ENCODE measurements at places on chromosomes 1 and 21.

DNA sequence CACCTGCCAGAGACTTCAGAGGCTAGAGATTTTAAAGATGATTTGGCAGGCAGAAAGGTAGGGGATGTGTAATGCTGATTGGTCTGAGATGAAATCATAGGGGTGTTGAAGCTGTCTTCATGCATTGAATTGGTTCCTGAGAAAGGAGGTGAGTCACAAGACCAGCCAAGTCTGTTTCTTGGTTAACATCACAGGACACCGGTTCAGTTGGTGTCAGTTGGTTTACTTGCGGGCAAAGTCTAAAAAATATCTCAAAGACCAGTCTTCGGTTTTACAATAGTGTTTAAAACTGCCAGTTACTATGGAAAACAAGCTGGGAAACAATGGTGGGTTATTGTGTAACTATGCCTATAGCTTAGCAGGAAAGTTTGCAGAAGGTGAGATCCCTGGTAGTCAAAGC, 305.9 kb downstream of the BARHL2 start:
- no peak for DNase-seq

DNA sequence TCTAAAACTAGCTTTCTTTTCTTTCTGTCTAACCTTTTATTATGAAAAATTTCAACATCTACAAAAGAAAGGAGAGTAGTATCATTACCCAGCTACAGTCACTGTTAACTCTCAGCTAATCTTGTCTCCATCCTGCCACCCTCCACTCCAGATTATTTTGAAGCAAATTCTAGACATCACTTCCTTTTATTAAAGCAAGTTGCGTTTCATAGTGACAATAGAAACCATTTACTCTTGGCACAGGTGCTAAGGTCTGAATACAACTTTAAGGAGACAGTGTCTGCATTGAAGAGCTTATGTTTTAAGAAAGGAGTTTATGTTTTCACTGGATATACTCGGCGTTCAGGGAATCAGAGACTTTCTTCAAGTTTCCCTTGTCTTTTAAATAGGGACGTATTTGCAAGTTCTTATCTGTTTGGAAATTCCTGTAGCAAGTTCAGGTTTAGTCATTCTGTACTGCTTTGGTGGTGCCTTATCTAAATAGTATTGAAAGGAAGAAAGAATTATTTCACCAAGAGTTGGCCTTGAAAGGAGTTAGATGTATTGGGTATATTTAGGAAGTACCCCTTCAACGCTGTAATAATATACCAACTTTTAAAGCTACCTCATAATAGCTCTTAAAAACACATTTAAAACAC, 42.7 kb downstream of the ITSN1 start:
- DNase-seq: no peak

DNA sequence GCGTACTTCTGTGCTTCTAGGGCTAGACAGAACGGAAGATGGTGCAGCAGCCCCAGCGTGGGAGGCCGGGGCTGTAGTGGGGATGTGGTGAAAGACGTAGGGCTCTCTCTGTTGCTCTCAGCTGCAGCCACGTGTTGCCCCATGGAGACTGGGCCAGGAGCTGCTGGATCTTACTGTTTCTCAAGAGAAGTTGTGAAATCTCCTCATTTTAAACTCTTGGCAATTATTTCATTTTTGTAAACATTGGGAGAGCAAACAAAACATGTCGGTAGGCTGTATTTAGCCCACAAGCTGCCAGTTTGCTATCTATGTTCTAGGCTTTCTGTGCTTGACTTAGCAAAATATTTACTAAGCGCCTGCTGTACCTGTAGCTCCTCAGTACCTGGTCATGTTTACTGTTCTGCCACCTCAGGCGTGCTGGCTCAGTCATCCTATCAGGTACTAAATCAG, 15.9 kb upstream of the ELOA start:
- DNase-seq: no peak

DNA sequence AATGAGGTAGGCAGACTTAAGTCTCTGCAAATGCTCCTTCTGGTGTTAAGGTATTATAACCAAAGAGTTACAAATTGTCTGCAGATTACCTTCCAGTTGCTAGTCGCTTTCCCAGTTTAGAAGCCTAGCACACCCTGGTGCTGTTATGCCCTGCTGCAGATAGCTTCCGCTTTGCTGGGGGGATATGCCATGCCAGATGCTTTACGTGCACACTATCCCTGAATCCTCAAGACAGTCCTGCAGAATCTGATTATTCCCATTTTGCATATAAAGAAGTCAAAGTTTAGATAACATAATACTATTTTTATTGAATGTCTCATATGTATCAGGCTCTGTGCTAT, 166.5 kb downstream of the DHRS3 start:
- no peak for DNase-seq

DNA sequence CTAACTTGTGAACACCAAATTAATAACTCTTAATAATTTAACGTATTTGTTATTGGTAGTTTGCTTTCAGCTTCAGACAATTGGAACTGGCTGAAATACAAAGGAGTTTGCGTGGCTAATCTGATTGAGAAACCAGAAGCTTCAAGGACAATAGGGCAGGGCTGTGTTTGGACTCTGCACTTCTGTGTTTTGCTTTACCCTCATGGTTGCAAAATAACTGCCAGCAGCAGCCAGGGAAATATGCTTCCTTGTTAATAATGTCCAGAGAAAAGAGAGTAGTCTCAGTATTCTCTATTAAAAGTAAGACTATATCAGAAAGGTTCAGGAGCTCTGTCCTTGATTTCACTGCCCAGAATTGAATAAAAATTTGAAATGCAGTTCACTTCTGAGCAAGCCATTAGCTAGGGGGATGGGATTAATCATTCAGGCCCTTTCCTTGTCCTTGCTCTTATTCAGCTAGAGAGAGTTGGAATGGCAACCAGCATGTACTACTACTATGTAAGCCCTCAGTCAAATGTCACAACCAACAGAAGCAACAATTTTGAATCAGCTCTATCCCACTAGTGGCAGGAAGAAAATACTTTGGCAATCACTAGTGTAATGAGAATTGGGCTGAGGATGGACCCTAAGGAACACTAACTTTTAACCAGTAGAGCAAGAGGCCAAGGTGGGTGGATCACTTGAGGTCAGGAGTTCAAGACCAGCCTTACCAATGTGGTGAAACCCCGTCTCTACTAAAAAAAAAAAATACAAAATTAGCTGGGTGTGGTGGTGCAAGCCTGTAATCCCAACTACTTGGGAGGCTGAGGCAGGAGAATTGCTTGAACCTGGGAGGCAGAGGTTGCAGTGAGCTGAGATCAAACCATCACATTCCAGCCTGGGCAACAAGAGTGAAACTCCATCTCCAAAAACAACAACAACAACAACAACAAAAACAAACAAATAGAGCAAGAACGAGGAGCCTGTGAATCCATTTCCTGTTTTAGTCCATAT, 76.8 kb downstream of the POU2F1 start:
- DNase-seq: no peak

- DNase-seq: no peak
These were observed 32.8 kb upstream of the MAN1C1 start for GRCh38 chr1:25583519-25584370.

GRCh38 chr1:64839261-64839660, 94.4 kb downstream of the RAVER2 start:
- no peak for DNase-seq

DNA sequence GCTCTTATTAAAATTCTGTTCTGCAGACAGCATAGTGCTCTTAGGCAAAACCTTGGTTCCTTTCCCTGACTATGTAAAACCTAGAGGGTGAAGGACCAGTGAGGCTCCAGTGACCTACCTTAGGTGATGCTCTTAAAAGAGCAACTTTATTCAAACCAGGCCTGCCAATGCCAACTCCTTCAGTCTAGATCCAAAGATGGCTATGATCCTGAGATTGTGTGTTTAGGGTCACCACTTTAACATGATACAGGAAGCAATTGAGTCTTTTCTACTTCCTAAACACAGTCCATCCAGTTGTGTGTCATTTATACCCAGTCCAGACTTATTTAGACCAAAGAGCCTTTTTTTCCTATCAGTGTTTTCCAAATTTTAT, 10.8 kb downstream of the MCL1 start:
- DNase-seq: peak; percentile 55

DNA sequence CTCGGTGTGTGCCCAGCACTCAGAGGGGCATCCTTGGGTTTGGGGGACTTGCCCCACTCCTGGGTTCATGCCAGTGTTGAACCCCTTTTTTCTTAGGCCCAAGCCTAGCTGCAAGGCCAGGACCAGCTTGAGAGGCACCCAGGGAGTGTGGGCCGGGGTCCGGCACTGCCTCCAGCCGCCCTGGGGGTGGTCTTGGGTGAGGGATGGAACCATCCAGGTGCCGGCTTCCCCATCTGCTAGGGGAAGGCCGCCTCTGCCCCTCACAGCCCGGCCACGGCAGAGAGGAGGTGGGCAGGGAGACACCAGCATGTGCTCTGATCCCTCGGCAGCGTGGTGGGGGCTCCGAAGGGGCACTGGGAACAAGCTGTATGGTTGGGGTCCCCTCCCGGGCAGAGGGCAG, 50.2 kb upstream of the ARHGEF16 start:
- no peak for DNase-seq

DNA sequence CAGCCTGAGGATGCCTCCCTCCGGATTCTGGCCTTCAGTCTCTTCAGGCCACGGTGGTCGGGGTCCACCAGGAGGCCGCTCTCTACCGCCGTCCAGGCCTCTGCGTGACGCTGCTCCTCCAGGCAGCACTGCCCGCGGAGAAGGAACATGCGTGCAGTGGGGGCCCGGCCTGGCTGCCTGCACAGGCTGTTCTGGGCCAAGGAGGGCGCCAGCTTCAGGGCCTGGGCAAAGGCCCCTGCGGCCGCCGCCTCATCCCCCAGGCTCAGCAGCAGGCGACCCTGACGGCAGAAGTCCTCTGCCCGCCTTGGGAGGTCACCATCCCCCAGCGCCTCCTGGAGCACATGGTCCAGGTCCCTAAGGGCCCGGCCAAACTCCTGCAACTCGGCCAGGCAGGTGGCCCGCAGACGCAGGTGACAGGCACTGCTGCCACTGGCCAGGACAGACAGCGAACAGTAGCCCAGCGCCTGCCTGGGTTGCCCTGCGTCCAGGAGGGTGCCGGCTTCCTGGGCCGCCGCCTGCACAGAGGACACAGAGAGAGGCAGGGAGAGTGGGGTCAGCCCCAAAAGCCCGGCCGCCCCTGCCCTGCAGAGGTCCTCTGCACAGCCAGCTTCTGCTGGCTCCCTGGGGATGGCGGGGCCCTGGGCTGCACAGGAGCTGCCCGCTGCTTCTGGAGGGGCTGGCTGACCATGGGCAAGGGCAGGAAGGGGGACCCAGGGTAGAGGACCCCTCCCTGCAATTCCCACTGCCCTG, 8.7 kb upstream of the MMEL1 start:
- no peak for DNase-seq

GRCh38 chr1:56644064-56644918, 823 bp upstream of the PRKAA2 start:
- no peak for DNase-seq

DNA sequence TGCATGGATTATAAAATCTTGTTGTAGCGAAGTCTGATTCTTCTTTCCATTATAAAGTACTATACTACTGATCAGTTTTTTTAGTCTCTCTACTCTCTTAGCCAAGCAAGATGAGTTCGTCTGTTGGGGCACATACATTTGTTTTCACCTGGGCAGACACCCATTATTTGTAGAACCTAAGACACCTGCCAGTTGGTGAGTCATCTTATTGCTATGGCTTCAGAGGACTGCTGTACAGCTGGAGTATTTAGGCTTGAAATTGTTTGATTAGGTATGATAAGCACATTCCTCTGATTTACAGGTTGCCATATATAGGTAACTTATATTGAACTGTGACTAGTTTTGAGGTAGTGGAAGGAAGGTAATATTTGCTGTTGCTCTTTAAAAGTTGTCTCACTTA, 17.2 kb downstream of the RBM15 start:
- DNase-seq: no peak

- DNase-seq: no peak
These were observed at the start of gene CFH for GRCh38 chr1:196651637-196652215. Gene CFH (plus strand): TSS chr1:196652043. CDS start chr1:196652118, 75 bp downstream.

- DNase-seq: no peak
These were observed 4.7 kb downstream of the ZNF326 start for GRCh38 chr1:89999628-90000027.

- peak; percentile 42 for DNase-seq
These were observed 16.6 kb upstream of the ZSCAN20 start for GRCh38 chr1:33455539-33456501.

DNA sequence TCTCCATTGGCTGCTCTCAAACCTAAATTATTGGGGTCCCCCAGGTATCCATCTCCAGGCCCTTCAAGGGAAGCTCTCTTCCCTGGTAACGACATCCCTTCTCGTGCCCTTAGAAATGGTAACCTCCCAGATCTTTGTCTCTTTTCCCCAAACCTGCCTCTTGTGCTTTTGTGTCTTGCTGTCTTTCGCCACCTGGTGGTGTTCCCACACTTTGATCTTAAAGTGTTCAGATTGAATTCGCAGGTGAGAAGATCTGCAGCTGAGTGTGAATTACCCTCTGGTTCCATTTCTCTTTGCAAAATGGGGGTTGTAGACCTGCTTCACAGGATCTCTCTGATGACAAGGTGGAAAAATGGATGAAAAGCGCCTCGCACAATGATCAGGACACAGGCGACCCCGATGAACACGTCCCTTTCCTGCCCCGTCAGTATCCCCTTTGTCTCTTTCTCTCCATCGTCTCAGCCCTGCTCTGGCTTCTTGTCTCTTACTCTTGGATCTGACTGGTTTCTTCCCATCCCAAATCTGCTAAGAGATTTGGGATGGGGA, 53.1 kb downstream of the DOP1B start:
- DNase-seq: peak; percentile 65

DNA sequence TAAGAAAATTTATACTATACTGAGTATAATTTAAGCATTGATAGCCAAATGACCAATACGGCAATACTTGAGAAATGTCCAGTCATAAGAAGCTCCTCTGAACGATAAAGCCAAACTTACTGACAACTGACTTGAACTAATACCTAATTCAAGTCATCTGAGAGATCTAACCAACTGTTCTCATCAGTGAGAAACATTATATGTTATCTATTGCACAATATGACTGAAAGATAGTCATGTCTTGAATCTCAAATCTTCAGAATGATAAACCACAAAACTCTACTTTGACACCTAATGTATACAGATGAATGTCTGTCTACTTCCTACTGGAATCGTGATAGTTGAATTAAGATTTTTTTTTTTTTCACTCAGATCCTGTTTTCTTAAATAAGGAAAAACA, 39.0 kb downstream of the APP start:
- no peak for DNase-seq

GRCh38 chr1:236645016-236645680, 40.8 kb upstream of the HEATR1 start:
- no peak for DNase-seq

Data from CD4-positive, alpha-beta T cell treated with Interleukin-12 subunit alpha and Interleukin-12 subunit beta, for 1 hour (primary cell).